NCI-H2227 treated with DMSO at 0.1 percent for 48 hours (cell line): ENCODE measurements at places on chromosomes 3 and 15.

DNA sequence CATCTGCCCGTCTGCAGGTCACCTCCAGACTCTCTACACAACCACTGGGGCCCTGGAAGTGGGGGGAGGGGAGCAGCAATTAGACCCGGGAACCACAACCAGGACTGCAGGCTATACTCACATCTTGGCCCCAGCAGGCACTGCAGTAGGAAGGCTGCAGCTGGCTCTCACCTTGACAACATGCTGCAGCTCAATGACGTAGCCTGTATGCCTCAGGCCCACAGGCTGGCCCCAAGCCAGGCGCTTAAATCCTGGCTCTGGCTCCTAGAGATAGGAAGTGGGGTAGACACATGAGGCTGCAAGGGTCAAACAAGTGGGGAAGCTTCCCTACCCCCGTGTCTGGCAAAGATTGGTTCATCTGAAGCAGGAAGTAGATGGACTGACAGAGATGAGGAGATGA lies 4.6 kb upstream of the QRICH1 start:
- peak; percentile 2 for DNase-seq

- no peak for DNase-seq
Measured at GRCh38 chr3:186915806-186916796, 14.2 kb upstream of the ST6GAL1 start.

DNA sequence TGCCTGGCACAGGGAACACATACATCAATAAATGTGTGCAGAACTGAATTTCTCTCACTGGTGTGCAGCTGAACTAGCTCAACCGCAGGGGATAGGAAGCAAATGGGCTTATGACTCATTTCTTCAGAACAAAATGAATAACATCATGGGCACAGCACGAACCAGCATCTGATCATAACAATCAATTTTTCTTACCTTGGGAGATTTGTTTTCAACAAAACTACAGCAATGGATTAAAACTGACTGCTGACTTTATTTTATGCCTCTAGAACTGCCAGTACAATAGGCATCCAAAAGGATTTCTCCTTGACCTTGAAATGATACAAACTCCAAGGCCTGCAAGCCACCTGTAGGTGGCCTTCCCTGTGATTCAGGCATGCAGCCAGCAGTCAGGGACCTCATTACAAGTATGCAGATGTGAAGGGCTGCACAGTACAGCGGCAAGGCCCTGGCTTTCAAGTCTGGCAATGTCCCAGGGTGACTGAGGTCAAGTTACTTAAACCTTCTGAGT lies 26.1 kb downstream of the TAMM41 start:
- DNase-seq = no peak

DNA sequence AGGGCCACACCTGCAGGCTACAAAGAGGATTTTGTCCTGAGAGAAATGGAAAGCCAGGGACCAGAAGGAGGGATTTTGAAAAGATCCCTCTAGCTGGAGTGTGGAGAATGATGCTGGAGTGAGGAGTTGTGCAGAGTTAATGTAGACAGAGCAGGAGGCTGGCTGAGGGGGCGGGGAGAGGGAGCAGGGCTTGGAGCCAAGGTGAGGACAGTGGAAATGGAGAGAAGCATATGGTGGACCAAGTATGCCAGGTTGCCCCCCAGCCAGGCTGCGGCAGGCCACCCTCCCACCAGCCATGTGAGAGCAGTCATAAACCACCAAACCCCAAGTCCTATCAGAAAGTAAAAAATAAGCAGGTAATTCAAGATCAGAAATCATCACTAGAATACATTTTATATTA lies 14.7 kb downstream of the RARRES1 start:
- no peak for DNase-seq

DNA sequence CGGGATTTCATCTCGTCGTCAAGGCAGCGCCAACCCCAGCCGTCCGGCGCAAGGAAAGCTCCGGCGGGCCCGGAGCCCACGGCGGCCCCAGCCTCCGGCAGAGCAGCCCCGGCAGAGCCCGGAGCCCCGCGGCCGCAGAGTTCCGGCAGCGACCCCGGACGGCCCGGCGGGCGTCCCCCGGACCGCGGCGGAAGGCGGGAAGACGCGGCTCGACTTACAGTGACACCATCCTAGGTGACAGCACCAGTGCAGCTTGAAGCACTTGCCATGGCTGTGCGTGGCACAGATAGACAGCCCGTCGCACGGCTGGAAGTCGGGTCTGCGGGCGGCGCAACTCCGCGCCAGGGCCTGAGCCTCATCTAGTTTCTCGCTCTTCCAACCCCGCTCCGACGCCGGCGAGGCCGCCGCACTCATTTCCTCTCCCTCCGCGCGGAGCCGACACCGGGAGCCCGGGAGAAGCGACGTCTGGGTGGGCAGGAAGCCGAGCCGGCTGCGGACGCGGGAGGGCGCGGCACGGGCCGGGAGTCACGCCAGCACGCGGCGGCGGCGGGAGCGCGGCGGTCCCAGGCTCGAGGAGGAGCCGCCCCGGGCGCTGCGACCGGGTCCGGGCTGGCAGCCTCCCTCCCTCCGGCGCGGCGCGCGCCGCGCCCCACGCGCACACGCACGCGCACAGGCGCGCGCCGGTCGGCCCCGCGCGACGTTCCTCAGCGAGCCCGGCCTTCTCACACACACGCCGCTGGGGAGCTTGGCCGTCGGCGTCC lies at the start of gene C3orf70:
C3orf70 (minus strand) TSS at position 651 of the 761 bp plus-strand sequence; CDS start at position 414, 237 bp downstream.
- DNase-seq = peak; percentile 75

- no peak for DNase-seq
Measured at GRCh38 chr3:55765906-55766701, 279.0 kb upstream of the WNT5A start.

DNA sequence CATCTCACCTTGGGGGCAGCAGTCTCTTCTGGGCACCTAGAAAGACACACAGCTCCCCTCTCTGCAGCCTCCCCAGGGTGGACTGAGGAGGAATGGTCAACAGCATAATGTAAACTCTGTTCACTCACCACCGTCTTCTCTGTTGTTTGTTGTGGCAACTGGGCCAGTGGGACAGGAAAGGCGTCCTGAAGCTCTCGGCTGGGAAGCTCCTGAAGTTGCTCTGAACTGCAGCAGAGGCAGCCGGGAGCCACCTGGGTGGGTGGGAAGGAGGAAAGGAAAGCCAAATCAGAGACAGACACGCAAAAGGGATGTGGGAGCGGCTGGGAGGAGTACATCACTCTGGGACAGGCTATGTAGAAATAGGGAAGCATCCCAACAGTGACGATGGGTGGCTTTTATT lies 52.7 kb downstream of the MYLK start:
- no peak for DNase-seq
